ENCODE measurements at places on chromosomes 1 and 21.

GRCh38 chr1:155064111-155064831 lies 731 bp downstream of the EFNA4 start:
- DNase-seq: no peak

DNA sequence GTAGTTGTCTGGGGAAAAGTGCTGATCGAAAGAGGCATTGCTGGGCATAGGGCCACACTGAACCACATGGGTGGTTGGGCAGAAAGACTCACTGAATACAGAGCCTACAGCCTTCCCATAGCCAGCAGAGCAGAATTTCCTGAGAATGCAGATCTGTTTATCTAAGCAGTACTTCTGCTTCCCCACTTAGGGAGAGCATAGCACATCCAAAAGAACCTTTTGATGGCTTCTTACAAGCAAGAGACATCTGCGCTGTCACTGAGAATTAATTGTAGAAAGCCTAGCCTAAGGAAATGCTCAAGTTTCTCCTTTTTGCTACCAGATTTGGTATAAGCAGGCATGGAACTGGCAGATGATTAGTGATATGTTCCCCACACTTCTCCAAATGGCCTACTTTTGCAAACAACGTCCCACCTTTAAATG lies 13.0 kb upstream of the KLHDC8A start:
- no peak for DNase-seq

- no peak for DNase-seq
Observed at GRCh38 chr1:81007024-81007423, 793.7 kb upstream of the ADGRL2 start.

- peak; percentile 62 for DNase-seq
Observed at GRCh38 chr1:108646648-108647269, 14.1 kb downstream of the HENMT1 start.

GRCh38 chr21:26226724-26227123 lies 56.2 kb upstream of the APP start:
- DNase-seq: no peak

DNA sequence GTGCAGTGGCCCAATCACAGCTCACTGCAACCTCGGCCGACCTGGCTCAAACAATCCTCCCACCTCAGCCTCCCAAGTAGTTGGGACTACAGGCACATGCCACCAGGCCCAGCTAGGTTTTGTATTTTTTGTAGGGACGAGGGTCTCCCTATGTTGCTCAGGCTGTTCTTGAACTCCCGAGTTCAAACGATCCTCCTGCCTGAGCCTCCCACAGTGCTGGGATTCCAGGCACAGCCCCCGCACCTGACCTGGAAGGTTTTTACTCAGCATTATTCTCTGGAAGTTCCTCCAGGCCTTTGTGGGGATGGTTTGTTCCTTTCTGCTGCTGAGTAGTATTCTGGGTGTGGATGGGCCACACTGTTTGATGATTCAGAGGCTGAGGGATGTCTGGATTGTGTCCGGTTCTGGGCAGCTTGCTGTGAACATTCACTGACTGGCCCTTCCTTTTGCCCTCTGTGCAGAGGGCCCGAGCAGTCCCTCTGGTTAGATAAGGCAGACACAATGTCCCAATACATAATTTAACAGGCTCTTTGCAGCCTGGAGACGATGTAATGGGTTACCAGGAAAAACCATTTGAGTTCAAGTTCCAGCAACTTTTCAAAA lies 6.0 kb upstream of the TRAPPC10 start:
- DNase-seq: no peak

GRCh38 chr1:212668477-212668876 lies 31.2 kb downstream of the BATF3 start:
- DNase-seq: no peak

- DNase-seq: no peak
Observed at GRCh38 chr1:59692591-59692990, 122.2 kb upstream of the HOOK1 start.

- DNase-seq: no peak
Observed at GRCh38 chr1:153679337-153680119, 1.0 kb downstream of the NPR1 start.

GRCh38 chr1:119966020-119966419 lies 69.7 kb upstream of the ADAM30 start:
- no peak for DNase-seq

- no peak for DNase-seq
Observed at GRCh38 chr1:113747376-113747775, 11.9 kb downstream of the PHTF1 start.

- no peak for DNase-seq
Observed at GRCh38 chr1:185734929-185735700, 924 bp downstream of the HMCN1 start.

GRCh38 chr1:173415490-173415889 lies 61.6 kb upstream of the PRDX6 start:
- DNase-seq: no peak

- DNase-seq: no peak
Observed at GRCh38 chr21:24636696-24637095, 970.6 kb downstream of the MRPL39 start.

DNA sequence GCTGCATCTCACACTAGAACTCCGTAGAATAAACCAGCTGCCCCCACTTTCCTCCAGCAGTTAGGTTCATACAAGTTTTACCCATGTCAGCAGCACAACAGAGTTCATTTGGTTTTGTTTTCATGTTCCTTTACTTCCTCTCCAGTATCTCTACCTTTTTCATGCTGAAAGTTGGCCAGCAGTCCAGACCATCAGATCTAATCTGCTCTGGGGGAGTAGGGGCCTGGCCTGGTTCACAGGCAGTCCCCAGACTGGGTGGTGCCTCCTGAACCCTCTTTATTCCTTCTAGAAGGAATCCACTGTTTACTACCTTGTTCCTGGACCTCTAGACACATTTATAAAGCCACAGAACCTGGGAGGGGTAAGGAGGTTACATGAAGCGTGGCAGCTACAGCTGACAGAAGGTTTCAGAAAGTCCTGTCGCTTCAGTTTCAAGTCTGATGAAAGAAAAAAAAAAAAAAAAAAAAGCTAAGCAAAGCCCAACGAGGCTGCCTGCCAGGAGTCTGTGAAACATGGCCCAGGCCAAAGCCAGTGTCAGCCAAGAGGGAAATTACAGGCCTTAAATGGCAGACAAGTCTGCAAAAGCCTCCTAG lies 184.6 kb upstream of the JUN start:
- DNase-seq: no peak

DNA sequence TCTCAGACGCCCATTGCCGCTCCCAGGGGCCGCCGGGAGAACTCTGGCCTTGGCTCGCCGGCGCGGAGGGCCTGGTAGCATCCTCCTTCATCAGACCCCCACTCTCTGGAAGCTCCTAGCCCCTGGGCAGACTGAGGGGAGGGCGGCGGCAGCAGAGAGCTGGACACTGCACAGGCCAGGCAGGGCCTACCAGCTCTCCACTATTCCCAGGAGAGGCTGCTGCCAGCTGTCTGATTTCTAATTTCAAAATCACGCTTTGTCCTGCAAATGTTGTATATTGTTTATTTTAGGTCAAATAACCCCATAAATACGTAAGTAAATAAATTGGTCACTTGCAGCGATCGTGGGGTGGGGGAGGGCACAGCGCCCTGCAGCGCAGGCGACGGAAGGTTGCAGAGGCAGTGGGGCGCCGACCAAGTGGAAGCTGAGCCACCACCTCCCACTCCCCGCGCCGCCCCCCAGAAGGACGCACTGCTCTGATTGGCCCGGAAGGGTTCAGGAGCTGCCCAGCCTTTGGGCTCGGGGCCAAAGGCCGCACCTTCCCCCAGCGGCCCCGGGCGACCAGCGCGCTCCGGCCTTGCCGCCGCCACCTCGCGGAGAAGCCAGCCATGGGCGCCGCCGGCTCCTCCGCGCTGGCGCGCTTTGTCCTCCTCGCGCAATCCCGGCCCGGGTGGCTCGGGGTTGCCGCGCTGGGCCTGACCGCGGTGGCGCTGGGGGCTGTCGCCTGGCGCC lies at the start of gene MTARC1:
MTARC1 (plus strand) TSS at position 577 of the 732 bp plus-strand sequence; CDS start at position 609, 32 bp downstream.
- DNase-seq: no peak

- DNase-seq: peak; percentile 48
Observed at GRCh38 chr1:101288491-101288944, 51.7 kb downstream of the S1PR1 start.

GRCh38 chr1:62269851-62270495 lies 49.3 kb downstream of the KANK4 start:
- DNase-seq: no peak

DNA sequence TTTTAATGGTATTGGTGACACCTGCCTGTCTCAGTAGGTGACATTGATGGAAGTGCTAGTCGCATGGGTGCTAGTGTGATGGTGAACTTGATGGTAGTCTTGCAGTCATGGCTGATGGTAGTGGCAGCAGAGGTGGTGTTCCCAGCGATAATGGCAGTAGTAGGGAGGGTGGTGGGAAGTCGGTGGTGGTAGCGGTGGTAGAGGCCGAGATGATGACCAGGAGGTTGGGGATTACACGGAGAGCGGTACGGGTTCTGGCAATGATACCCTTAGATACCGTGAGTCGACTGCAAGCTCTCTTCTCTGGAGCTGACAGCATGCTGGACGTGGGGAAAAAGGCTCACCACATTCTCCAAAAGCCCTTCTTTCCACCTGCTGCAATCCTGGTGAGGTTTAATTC lies 99.4 kb upstream of the SLC2A1 start:
- no peak for DNase-seq

GRCh38 chr21:43895196-43895595 lies 30.2 kb downstream of the AGPAT3 start:
- no peak for DNase-seq

GRCh38 chr1:209051570-209051969 lies 531.9 kb upstream of the CAMK1G start:
- DNase-seq: no peak

GRCh38 chr1:22626237-22627157 lies 9.9 kb upstream of the C1QA start:
- DNase-seq: no peak

DNA sequence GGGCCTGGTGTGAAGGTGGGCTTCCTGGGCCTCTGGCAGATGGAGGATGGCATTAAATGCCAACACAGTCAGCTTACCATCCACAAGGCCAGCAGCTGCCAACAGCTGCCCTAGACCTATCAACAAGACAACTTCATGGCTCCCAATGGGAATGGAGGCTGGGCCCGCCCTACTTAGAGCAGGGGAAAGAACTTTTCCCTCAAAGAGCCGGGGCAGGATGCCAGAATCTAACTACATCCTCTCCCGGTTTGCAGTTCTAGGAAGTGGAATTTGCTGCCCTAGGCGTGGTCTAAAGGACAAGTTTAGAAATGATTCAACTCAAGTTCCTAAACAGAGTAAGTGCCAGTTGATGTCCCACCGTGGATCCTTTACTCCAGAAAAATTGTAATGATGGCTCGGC lies 13.1 kb downstream of the ICMT start:
- DNase-seq: no peak

DNA sequence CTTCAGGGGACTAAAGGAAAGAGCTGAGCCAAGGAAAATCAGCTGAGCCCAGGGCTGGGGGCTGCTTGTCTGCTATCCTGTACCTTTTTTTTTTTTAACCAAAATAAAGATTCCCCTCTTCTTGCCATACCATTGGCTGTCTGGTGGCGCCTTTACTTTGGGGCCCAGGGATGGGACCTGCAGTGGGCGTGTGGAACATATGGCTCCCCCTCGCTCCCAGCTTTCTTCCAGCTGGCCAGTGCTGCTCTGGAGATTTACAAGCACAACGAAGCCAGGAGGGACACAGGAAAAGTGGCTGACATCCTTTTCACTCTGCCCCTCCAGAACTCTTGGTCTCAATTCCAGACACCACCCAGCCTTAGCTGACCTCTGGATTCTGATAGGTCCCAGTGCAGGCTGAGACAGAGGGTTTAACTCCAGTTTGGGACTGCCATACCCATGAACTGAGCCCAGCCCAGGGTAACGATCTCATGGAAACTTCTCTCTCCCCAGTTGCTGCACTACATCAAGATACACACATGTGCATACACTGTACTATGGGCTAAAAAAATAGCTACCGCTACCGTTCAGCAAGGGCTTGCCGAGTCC lies 5.4 kb upstream of the SFN start:
- DNase-seq: no peak

- DNase-seq: no peak
Observed at GRCh38 chr21:26900980-26901379, 55.8 kb upstream of the ADAMTS1 start.

GRCh38 chr1:54565113-54565501 lies 17.1 kb downstream of the ACOT11 start:
- DNase-seq: no peak

DNA sequence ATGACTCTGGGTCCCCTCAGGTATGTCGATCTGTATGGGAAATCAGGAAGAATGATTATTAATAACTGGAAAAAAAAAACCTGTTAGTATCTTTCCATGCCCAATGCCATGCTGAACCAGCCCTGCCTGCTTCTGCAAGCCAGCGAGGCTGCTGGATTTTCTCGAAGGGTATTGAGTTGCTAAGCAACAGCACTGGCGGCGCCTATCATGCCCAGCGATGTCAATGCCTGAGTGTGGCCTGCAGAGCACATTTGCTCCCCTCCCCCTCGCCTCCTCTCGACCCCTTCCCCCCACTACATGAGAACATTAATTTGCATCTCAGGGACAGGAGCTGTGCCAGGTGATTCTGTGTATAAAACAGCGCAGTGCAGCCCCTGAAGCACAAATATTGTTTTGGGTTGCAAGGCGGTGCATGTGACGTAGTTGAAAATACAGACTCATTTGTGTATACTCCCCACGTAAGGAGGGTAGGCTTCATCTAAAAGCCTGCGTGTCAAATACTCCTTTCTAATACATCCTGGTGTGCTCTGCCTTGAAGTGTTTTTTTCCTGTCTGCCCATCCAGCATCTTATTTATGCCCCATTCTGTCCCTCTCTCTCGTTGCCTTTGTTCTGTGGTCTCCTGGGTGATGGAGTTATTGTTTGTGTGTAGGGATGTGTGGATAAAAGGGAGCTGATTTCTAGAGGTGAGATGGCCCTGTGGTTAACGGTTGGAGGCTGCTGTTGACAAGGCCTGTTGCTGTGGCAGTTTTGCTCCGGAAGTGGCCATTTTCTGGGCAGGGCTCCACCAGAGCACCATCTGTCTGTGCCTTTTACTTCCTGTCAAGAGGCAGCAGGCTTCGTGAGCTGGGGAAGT lies 32.7 kb upstream of the ATP5PO start:
- DNase-seq: peak; percentile 43

- no peak for DNase-seq
Observed at GRCh38 chr1:211198880-211199279, 60.3 kb upstream of the RCOR3 start.

DNA sequence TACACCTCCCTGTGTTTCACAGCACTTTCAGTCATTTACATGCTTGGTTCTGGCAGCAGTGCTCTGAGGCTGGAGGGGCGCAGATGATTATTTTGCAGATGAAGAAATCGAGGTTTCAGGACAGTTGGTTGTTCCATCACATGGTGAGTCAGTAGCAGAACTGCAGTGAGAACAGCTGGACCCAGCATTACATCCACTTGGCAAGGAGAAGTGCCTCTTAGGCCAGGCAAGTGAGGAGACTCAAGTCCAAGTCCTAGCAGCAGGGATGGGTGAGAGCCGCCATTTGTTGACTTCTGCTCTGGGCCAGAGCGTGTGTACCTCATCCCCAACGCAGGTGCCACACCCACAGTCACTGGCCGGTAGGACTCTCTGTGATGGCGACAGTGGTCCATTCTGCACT lies 26.8 kb upstream of the EPHA8 start:
- DNase-seq: no peak

DNA sequence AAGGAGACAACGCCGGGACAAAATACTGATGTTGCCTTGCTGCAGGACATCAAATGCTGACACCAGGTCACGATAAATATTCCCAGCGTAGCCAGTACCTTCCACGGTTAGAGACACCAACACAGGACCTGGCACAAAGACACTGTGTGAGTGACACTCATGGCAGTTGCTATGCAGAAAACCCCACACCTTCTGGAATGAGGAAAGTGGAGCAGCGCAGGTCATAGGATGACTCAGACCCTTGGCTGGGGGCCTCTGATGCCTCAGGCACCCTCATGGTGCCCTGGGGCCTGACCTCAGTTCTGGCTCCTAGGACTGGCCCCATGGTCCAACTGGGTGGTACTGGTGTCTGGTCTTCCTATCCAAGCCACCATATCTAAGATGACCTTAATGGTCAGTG lies 7.0 kb downstream of the DCST2 start:
- no peak for DNase-seq
